Posterior vena cava (tissue), 2 donors: ENCODE measurements at places on chromosomes 1 and 21.

GRCh38 chr1:69700770-69701169, 133.0 kb downstream of the LRRC7 start:
- DNase-seq, result no peak

DNA sequence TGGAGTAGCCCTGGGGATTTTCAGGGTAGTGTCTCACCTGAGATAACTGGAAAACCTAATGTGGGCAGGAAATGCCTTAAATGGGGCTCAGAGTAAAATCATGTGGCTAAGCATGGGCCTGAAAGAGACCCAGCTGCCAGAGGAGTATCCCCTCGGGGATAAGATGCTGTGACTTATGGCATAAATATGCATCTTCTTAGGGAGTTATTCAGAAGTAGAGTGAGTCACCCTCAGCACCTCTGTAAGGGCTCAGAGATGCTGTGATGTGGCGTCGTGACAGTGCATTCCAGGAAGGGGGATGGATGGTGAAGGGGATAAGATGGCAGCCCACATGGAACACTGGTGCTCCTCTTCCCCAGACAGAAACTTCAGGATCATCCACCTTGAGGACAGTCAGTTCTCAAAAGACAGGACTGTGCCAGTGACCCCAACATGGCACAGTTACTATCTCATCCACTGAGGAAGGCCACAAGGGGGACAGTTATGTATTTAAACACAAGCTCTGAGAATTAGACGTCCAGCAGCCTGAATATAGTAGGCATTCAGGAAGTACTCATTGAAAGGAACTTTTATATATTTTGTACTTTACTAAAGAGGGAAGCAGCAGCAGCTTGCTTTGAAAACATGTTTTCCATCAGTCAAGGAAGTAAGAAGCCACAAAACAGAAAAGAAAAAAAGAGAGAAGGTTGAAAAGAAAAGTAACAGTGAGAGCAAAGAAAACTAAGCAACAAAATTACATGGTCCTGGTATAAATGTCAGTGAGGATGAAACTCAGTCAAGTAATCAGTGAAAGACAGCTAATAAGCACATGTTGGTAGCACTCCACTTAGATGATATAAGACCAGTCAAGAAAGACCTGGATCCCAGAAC, 8.3 kb downstream of the IL24 start:
- peak; percentile 17 for DNase-seq

DNA sequence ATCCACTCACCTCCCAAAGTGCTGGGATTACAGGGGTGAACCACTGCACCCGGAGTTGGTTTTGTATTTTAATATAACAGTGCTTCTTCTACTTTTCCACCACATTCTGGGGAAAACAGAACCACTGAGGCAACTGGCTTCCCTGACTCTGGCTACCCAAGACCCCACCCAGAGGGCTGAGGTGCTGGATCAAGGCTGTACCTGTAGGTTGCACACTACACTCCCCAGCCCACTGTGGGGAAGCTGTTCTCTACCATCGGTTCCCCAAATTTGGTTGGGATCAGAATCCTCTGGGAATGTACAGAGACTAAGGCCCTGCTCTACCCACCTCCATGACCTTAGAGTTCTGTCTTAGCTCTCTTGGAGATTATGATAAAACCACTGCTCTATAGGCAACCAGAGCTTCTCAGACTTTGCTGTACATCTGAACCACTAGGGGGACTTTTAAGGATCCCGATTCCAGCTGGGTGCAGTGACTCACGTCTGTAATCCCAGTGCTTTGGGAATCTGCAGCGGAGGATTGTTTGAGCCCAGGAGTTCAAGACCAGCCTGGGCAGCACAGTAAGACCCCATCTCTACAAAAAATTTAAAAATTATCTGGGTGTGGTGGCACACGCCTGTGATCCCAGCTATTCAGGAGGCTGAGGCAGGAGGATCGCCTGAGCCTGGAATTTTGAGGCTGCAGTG, 51.6 kb downstream of the GNG4 start:
- DNase-seq, result no peak

GRCh38 chr1:66570196-66570595, 36.2 kb downstream of the SGIP1 start:
- DNase-seq, result no peak

GRCh38 chr1:3683992-3684391, 31.7 kb downstream of the TP73 start:
- no peak for DNase-seq

DNA sequence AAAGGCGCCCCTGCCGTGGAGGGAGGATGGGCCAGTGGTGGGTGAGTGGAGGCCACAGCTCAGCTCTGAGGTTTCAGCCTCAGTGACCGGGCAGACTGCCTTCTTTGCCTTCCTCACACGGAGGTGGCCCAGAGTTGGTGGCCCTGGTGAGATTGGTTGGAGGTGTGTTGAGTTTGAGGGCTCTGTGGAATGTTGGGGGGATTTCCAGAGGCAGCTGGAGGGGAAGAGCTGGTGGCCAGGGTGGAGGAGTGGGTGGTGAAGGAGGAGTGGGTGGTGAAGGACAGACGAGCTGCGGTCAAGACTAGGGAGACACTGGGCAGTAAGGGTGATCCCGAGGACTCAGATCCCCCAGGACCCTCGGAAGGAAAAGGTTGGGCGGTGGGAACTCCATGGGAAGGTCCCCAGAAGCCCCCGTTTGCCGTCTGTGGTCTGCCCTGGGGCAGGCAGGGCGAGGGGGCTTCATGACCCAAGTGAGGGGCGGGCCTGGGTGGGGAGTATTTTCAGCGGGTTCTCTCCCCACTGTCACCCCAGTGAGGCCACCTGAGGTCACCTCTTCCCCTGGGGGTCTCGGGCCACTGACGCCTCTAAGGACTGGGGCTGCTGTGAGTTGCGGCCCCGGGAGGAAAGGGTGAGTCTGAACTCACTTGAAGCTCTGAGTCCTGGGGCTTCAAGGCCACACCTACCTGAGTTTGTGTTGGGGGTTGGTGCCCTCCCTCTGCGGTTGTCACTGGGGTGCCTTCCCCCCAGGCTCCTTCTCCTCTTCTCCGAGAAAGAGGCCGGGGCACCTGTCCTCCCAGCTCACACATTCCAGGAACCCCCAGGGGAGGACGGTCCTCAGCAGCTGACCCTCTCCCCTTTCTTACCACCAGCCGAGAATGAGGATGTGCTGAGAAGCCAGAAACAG, 22.7 kb upstream of the PIK3CD start:
- no peak for DNase-seq

DNA sequence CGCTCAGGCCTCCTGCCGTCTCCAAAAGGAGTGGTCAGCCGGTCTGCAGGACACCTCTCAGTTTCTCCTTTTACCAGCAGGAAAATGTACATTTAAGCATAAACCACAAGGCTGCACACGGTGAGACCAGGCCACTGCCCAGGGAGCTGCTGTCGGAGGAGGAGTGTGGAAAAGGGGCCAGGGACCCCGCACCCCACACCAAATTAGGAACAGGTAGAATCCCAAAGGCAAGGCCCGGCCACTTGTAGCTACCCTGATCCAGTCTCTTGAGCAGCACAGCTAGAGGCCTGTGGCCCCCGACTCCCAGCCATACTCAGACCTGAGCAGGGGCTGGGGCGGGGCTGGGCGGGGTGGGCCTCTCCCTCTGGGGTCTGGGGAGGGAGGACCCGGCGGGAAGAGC, 78.0 kb downstream of the PIK3CD start:
- no peak for DNase-seq

GRCh38 chr1:19476450-19477190, 8.7 kb downstream of the CAPZB start:
- DNase-seq, result peak; percentile 83

GRCh38 chr1:65985393-65986066, 192.8 kb downstream of the PDE4B start:
- DNase-seq, result no peak

- no peak for DNase-seq
Observed at GRCh38 chr1:203364094-203364801, 13.3 kb upstream of the FMOD start.

DNA sequence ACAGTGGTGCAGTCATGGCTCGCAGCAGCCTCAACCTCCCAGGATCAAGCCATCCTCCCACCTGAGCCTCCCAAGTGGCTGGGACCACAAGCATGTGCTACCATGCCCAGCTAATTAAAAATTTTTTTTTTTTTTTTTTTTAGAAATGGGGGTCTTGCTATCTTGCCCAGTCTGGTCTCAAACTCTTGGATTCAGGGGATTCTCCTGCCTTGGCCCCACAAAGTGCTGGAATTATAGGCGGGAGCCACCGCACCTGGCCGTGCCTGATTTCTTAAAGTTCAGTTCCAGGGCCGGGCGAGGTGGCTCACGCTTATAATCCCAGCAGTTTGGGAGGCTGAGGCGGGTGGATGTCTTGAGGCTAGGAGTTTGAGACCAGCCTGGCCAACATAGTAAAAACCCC, 6.4 kb downstream of the THAP3 start:
- DNase-seq, result no peak

DNA sequence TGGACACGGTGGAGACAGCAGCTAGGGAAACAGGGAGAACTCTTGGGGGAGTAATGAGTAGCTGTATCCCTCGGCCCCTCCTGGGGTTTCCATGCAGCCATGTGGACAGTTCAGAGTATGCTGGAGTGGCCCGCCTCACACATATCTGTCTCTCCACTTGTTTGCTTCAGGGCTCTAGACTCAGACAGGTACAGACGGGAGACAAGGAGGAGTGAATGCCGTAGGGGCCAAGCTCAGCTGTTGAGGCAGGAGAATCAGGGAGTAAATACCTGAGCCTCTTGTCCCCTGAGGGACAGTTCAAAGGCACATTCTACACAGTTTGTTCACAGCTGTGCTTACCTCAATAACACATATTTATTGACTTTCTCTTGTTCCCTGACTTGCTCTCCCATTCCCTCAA, 7.7 kb upstream of the PTGFRN start:
- DNase-seq, result no peak

DNA sequence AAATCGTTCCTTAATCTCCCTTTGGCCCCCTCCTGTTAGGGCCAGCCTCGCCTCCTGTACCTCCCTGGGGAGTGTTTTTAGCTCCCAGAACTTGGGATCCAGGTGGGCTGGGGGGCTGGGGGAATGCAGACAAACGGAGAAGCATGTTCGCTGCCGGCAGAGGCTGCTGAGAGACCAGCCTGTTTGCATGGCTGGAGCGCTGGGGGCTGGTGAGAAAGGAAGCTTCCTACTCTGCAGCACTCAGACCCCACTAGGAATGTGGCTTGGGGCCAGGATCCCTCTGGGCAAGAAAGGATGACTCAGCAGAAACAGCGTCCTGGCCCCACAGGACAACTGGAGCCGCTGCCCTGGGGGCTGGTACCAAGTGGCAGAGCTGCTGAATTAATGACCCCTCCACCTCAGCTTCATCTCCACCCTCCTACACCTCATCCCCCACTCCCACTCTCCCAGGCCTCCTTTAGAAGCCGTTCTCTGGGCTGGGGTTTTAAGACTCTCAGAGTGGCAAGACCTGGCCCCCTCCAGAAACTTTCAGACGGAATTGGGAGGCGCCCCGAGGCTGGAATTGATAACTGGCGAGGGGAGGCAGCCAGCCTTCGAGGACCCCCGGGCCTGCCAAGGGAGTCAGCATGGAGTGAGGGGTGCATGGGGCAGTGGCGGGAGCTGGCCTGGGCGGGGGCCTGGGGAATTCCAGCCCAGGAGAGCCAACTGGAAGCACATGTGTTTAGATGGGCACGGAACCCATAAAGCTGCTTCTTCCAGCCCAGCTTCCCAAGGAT, 28.5 kb upstream of the EPS8L3 start:
- DNase-seq, result peak; percentile 89

GRCh38 chr1:10031461-10031860, 1.3 kb upstream of the UBE4B start:
- no peak for DNase-seq

- DNase-seq, result no peak
Observed at GRCh38 chr1:221069178-221069903, 190.1 kb downstream of the HLX start.

- DNase-seq, result no peak
Observed at GRCh38 chr1:109937738-109938137, 27.1 kb downstream of the CSF1 start.

- no peak for DNase-seq
Observed at GRCh38 chr1:236908669-236909068, 95.6 kb downstream of the MT1HL1 start.

GRCh38 chr1:100746542-100746932, 27.0 kb downstream of the VCAM1 start:
- no peak for DNase-seq

DNA sequence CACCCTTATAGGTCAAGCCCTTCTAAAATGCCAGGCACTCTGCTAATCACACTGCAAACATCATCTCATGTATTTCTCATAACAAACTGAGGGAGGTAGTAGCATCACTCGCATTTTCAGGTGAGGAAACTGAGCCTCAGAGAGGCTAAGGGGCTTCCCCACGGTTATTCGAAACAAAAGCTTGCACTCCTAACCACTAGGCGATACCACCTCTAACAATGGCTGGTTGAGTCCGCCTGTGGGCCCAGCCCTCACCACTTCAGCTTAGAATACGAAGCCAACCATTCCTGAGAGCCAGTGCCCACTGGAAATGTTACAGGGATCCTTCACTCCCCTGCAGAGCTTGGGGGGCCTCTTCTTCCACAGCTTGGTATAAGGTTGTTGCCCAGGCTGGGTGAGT, 65.3 kb upstream of the TENT5C start:
- DNase-seq, result no peak

DNA sequence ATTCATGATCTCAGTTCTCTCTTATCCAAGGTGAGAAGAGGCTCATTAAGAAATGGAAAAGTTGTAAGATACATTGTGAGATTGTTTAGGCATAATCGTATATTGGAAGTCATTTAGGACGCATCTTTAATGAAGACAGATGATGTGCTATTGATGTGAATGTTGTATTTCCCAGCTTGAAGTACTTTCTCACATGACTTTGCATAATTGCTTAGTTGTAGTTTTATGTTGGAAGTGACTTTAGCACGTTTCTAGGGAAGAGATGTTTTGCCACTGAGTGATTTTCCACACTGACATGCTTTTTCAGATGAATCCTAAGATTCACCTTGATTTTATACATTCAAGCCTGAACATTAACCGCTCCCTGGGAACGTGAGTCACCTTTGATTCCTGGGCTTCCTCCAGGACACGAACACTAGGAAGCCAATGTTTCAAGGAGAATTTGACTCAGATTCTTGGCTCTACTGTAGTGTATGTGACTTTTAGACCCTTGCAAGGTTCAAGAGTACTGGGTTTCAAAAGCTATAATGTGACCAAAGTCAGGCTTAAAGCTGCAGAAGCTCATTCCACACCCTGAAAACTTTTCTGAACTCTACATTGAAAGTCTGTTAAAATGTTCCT, 27.9 kb downstream of the ANGEL2 start:
- no peak for DNase-seq

GRCh38 chr1:38783640-38784229, 75.8 kb downstream of the RRAGC start:
- no peak for DNase-seq

- DNase-seq, result no peak
Observed at GRCh38 chr21:33993286-33994231, 78.0 kb upstream of the ATP5PO start.

GRCh38 chr1:17551755-17552234, 12.3 kb downstream of the ARHGEF10L start:
- no peak for DNase-seq

- DNase-seq, result no peak
Observed at GRCh38 chr1:32274646-32275340, 17.1 kb upstream of the HDAC1 start.

- DNase-seq, result no peak
Observed at GRCh38 chr1:93443454-93443853, 4.5 kb upstream of the FNBP1L start.
